ENCODE measurements at places on chromosomes 4 and X.

GRCh38 chrX:124030520-124030919 lies 69.0 kb downstream of the STAG2 start:
- no peak for DNase-seq

GRCh38 chr4:86631166-86631565 lies 37.1 kb downstream of the PTPN13 start:
- no peak for DNase-seq

GRCh38 chrX:13285229-13285628 lies 34.6 kb downstream of the ATXN3L start:
- DNase-seq, result no peak

GRCh38 chrX:71958281-71958675 lies 47.6 kb downstream of the NHSL2 start:
- DNase-seq, result no peak

GRCh38 chrX:49627086-49627777 lies 28.4 kb downstream of the GAGE1 start:
- peak; percentile 3 for DNase-seq

- DNase-seq, result no peak
Measured at GRCh38 chrX:151977009-151977408, 2.5 kb upstream of the GABRE start.

DNA sequence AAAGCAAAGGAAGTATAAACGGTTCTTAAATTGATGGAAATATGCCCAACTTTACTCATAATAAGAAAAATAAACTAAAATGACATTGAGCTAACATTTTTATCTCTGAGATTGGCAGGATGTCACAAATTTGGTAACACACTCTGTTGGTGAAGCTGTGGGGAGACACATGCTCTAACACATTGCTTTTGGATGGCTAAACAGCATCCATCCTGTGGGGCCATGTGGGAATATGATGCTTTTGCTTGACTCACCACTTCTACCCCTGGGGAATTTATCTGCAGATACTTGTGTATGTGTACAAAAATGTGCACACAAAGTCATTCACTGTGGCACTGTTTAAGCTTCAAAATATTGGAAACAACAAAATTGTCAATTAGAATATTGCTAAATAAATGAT lies 100.2 kb downstream of the ANAPC4 start:
- no peak for DNase-seq

- DNase-seq, result no peak
Measured at GRCh38 chr4:15653864-15654592, 1.1 kb downstream of the FBXL5 start.

DNA sequence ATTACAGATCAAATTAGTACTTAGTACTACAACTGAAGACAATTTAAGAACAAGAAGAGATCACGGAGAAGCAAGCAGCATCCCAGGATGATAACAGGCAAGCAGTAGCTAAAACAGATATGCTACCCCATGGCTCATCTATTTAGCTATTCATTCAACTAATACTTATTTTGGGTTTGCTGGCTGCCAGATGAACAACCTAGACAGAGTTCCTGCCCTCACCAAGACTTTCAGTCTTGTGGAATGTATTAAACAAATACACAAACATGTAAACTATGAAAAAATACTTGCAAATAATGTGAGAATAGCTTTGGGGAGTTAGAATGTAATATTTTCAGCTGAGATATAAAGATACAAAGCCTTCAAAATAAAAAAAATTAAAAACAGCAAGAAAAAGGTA lies 2.4 kb upstream of the CORIN start:
- no peak for DNase-seq

All from NCI-H2081 (cell line).